ENCODE measurements at places on chromosomes 12 and 14. TPM values are rescaled to one million over a fixed set of nuclear protein-coding genes. Genes with fewer than 3 reads are reported as not detected.

GRCh38 chr12:119634743-119635142, 33.2 kb upstream of the PRKAB1 start:
- DNase-seq = no peak

- no peak for DNase-seq
These were observed 17.0 kb upstream of the NUDT4 start for GRCh38 chr12:93360688-93361087.

- no peak for DNase-seq
These were observed 20.9 kb downstream of the MORN3 start for GRCh38 chr12:121648458-121649028.

DNA sequence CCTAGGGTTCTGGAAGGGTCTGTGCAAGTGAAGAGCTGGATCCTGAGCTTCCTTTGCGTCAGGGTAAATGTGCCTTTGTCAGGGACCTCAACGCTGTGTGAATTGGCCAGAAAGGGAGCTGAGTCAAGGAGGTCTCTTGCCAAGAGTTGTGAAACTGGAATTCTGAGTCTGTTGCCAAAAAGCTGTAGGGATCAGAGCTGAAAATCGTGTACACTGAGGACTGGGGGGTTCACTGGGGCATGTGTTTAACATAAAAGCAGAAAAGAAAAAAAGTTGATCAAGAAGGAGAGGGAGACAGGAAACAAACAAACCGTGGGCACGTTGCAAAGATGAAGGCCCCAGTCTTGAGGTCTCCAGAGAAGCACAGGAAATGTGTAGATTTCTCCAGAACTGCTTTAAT, 1081.5 kb downstream of the VRK1 start:
- DNase-seq = no peak

GRCh38 chr12:24307716-24308335, 358.4 kb upstream of the SOX5 start:
- no peak for DNase-seq

- no peak for DNase-seq
These were observed 52.3 kb downstream of the FNTB start for GRCh38 chr14:65038966-65039365.

DNA sequence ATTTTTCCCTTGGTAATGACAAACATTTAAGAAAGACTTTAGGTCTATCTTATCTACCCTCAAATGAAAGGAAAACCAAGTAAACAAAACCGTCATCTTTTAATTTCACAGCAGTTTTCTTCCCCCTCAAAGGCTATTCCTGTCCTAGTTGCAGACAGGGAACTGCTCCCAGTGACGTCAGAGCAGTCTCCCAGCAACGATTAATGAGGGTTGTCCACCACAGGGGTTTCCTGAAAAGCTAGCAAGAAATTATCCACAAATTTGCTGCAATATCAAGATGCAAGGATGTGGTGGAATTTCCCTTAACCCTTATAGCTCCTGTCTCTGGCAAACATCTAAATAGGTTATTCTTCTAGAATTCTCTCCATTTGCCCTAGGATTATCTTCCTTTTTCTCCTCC, 89.1 kb upstream of the STAC3 start:
- peak; percentile 84 for DNase-seq

GRCh38 chr14:89284333-89285058, 132.5 kb downstream of the FOXN3 start:
- DNase-seq = no peak

DNA sequence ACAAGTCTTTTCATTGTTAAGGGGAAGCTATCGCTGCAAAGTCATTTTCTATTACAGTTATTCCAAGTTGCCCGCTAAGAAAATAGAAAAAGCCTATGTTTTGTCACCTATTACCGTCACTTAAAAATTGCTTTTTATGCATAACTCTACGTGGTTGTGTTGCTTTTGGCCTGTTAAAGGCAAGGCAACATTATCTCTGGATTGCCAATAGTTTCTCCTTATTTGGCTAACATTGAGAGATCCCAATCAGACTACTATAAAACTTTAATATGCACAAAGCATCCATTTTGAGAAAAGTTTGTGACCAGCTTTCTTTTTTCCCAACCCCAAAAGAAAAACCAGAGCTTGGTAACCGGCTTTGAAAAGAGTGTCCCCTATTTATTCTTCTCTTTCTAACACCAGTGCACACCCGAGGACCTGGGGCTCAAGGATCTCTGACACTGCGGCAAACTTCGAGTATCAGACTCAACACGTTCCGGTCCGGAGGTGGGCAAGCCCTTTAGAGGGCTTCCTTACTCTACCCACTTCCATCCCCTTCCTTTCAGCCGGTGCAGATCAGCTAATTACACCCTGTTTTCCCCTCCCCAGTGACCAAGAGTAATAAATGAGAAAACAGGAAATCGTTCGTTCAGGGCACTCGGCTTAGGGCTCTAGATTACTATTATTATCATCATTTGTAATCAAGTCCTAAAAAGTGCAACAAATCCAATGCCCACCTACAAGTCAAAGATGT, 1.2 kb downstream of the PPP1R12A start:
- DNase-seq = no peak

DNA sequence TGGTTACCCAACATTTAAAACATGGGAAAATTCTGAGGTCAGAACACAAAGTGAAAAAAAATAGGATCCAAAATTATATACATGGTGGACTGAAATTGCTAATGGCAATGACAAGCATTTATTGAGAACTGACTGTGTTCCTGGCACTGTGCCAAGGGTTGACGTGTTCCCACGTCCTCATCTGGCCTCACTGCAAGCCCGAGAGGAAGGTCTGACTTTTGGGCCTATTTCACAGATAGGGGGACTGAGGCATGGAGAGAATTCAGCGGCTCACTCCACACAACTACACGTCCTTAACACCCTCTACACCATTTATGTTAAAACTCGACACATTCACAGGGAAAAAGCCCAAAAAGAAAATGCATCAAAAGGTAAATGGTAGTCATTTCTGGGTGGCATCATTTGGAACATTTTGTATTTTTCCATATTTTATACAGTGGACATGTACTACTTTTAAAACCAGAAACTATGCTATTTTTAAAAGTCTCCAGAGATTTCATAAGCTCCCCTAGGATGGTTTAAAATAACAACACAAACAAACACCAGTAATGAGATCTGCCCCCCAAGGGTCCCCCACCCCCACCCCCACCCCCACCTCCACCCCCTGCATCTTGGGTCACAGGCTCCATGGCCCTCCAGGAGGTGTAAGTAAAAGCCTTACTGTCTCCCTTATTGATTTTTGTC, 27.7 kb downstream of the CLMN start:
- DNase-seq = peak; percentile 76

GRCh38 chr14:53384073-53384472, 230.9 kb upstream of the DDHD1 start:
- no peak for DNase-seq

DNA sequence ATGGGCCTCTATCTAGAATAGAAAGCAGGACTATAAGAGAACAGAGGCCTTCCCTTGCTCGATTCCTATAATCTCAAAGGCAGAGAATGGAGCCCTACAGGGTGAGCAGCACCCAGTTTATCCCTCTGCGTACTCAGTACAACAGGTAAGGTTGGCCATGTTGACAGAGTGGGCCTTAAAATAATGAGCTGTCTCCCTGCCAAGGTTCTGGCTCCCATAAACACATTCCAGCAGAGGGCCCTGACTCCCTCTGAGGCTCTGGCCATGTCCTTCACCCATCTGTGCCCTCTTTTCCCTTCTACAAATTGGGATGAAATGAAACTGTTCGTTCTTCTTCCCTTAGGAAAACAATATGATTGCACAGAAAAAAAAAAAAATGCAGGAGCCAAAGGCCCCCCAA, 16.9 kb upstream of the PNMA1 start:
- DNase-seq = no peak

DNA sequence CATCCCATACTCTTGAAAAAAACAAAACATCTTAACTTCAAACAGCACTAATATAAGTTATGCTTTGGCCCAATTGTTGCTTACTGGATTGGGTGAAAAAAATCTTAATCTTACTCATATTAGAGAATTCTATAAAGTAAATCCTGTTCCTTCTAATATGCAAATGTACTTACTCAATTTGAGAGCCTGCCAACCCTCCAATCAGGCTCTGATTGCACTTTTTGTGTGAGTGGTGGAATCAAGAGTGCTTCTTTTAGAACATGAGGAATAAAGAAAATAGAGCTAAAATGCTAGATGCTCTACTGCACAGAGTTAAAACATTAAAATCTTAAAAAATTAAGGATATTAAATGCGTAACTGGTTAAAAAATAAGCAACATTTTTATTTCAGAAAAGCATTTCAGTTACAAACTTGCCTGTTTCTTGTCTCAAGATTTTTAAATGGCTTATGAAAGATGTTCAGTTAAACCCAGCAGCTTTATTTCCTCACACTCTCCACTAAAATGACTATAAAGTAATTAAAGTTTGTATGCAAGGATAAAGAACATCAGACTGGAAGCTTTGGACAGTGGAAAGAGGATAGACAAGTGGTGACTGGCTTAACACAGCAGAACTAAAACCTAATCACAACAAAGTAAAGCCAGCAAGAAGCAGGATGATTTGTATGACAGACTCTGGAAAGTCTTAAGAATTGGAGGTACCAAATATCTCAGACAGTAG, 177.5 kb downstream of the SLC2A13 start:
- DNase-seq = no peak

GRCh38 chr12:1918081-1918883, at the start of gene CACNA2D4:
TSS of gene CACNA2D4 (minus strand) at chr12:1918652. CDS start at chr12:1918473, 179 bp downstream.
- no peak for DNase-seq

- DNase-seq = no peak
These were observed 104.3 kb downstream of the SLC16A7 start for GRCh38 chr12:59700153-59700450.

- DNase-seq = no peak
These were observed 679 bp downstream of the BDKRB2 start for GRCh38 chr14:96205059-96205977.

- no peak for DNase-seq
These were observed 89.5 kb upstream of the RFLNA start for GRCh38 chr12:124205405-124205804.

DNA sequence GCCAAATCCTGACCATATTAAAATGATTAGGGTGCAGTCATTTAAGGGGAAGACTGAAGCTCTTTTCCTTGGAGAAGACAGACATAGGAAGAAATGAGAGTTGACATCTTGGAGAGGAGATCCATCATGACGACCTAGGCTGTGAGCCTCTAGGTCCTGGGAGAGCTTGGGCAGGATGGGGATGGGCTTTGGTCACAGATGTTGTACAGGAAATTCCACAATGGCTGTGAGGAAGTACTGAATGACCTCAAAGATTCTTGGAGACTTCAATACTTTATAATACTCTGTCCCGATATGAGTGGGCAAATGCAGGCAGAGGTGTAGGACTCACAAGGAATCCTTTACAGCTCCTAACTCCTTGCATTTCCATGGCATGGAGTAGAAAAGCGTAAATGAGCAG, 204.9 kb upstream of the FRMD6 start:
- DNase-seq = no peak

GRCh38 chr14:65491274-65491673, 78.7 kb downstream of the FUT8 start:
- no peak for DNase-seq

GRCh38 chr14:94474581-94475031, 1.4 kb downstream of the SERPINA9 start:
- no peak for DNase-seq

- DNase-seq = no peak
These were observed 34.5 kb upstream of the CDK2AP1 start for GRCh38 chr12:123306200-123306599.

- DNase-seq = no peak
These were observed 19.1 kb downstream of the TPCN1 start for GRCh38 chr12:113240395-113240794.

DNA sequence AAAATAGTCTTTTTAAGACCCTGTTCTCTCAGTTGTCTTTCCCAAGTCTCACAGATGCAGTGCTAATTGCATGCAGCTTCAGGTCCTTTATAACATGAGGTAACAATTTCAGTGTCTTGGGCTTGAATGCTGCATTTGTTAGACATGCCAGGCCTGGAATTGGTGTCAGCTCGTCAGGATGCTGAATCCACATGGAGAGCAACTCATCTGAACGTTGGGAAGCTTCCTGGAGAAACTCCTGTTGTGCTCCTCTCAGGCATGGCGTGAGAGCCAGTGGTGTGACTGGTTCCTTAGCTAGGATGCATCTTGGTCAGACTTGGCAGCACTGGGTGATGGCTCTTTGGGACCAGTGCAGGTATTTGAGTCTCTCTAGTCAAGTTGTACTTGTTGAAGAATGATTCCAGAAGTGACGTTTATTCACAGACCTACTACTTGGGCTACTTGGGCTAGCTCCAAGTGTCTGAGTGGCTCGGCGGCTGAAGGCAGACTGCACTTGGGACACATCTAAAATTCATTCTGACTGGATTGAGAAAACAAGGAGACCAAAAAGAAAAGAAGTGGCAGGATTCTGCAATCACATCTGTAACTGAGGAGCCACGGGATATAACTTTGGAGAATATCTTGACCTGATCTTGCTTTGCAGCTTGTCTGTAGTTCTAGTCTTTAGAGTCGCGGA, 134.8 kb upstream of the ARHGAP5 start:
- DNase-seq = no peak

OR6C2 gene
- total RNA-seq = not detected

CACNB3 gene
- 4.9 TPM for total RNA-seq

C12orf57 gene
- 209 TPM for total RNA-seq

C12orf60 gene
- 4.0 TPM for total RNA-seq

FIGNL2 gene
- total RNA-seq = 0.50 TPM

SMIM41 gene
- not detected for total RNA-seq

TSPAN8 gene
- total RNA-seq = not detected

SPX gene
- 10.3 TPM for total RNA-seq

RERG gene
- 2.7 TPM for total RNA-seq

CLEC9A gene
- not detected for total RNA-seq

STON2 gene
- 9.8 TPM for total RNA-seq

ARHGAP9 gene
- 3.2 TPM for total RNA-seq

NXPH4 gene
- total RNA-seq = 2.9 TPM

UBE3B gene
- total RNA-seq = 57.9 TPM

GRIN2B gene
- total RNA-seq = not detected

PFDN5 gene
- 317 TPM for total RNA-seq

GPR84 gene
- not detected for total RNA-seq

KRT85 gene
- total RNA-seq = not detected

TMPRSS12 gene
- total RNA-seq = not detected

Measured in heart right ventricle (tissue), 16 donors.